ENCODE measurements at places on chromosomes 3 and 15. TPM values are rescaled to one million over a fixed set of nuclear protein-coding genes. Genes with fewer than 3 reads are reported as not detected.
A peak's percentile ranks its signal among the peaks of the same experiment; 100 is the strongest.

- no peak for DNase-seq
These were observed 685 bp upstream of the FOXB1 start for GRCh38 chr15:60003243-60004008.

Gene GOLGA6L10
- total RNA-seq: 6.4 TPM

DNA sequence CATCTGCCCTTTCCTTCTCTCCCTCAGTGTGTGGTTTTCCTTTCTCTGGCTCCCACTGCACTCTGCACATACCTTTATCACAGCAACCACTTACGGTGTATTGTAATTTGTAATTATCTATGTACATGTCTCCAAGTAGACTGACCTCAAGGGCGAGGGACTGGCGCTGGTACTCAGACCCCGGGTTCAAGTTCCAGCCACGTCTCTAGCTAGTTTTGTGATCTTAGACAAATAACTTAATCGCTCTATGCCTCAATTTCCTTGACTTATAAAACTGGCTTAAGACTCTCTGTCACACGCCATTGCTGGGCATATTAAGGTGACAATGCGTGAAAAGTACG lies 607 bp upstream of the SENP2 start:
- DNase-seq: peak; percentile 7

- DNase-seq: peak; percentile 85
These were observed 31.8 kb downstream of the FSTL1 start for GRCh38 chr3:120418866-120419490.

GRCh38 chr15:88021601-88022000 lies 234.9 kb downstream of the NTRK3 start:
- DNase-seq: no peak

DNA sequence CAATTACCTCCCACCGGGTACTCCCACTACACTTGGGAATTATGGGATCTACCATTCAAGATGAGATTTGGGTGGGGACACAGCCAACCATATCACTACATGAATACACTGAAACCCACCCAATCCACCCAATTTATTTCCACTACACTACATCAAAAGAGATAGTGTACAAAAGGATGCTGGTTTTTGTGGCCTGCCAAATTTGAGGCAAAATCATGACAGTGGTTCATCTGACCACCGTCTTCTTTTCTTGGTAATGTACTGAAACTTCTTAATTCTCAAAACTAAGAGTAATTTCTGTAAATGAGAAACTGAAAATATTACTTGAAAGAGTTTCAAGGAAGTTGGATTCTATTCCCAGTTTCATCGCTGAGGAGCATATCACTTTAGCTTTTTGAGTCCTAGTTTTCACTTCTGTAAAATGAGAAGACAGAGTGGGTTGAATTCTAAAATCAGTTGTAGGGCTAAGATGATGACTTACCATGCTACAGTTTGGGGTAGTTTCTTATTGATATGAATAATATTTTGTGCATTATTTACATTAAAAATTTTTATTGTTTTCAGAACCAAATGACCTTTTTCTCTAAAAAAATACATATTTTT lies 360.4 kb upstream of the CNTN6 start:
- no peak for DNase-seq

- DNase-seq: peak; percentile 22
These were observed 44.5 kb upstream of the BOC start for GRCh38 chr3:113166719-113167492.

Gene RHOV
- total RNA-seq: 4.3 TPM

Gene RTP3
- not detected for total RNA-seq

Measured in cerebellum (tissue), 4 donors.